ENCODE measurements at places on chromosomes 7 and 10. TPM values are rescaled to one million over a fixed set of nuclear protein-coding genes. Genes with fewer than 3 reads are reported as not detected.

The PRF1 gene
- 2.7 TPM for total RNA-seq

The SPRN gene
- total RNA-seq = not detected

GRCh38 chr7:30445770-30446169 lies 32.8 kb downstream of the NOD1 start:
- DNase-seq = peak; percentile 96

The LIPJ gene
- total RNA-seq = 3.4 TPM

The GOLGA7B gene
- total RNA-seq = under 0.01 TPM
